ENCODE measurements at places on chromosomes 2 and 18. TPM values are rescaled to one million over a fixed set of nuclear protein-coding genes. Genes with fewer than 3 reads are reported as not detected.

DNA sequence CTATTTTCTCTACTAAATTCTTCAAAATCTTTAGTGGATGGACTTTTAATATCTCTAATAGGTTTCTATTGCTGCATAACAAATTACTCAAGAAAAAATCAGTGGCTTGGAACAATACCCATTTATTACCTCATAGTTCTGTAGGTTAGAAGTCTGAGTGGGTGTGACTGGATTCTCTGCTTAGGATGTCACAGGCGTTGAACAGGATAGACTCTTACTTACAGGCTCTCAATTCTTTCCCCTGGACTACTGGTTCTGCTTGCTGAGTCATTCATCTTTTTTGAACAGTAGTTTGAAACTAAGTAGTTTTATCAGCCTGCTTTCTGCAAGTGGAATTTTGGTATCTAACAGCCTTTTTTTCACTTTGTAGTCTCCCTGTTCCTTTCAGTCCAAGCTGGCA lies 265.4 kb downstream of the ZNF385B start:
- H3K27ac ChIP-seq = no peak overlapping the region
- H3K4me1 ChIP-seq = no peaks in the 10 kb centered on the region
- H3K27me3 ChIP-seq = no peaks in the 10 kb centered on the region
- DNase-seq = no peak
- H3K4me3 ChIP-seq = no peak overlapping the region

DNA sequence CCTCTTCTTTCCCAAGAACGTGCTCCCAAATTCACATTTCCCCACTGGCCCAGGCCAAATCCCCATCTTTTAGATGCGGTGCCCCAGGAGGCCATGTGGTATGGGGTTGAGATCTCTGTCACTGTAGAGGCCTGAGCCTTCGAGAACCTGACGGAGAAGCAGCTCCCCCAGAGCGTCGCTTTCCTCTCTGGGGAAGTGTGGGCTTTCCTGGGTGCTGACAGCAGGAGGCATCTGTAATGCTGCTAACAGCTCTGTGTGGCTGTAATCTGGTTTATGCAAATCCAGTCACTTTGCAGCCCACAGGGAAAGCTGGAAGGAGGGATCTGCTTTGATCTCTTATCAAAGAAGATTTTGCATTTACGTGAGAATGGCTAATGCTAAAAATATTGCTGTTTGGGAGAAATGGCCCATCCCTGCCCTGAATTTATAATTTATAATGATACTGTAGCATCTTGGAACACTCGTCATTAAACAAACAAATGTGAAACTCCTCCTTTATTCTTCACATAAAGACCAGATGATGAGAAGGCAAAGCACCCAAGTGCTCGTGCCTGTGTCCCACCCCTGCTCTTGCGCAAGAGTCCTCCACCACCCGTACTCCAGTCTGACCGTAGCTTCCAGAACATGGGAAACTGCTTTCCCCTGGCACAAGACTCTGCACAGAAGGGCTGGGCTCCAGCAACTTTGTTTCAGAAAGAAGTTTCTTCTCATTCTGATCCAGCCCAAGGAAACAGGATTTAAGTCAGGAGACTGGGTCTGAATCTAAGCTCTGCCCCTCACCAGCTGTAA lies 109.9 kb upstream of the EPC2 start:
- no peak overlapping the region for H3K27ac ChIP-seq
- no peak overlapping the region for H3K4me3 ChIP-seq
- H3K4me1 ChIP-seq = no peaks in the 10 kb centered on the region
- DNase-seq = no peak
- no peaks in the 10 kb centered on the region for H3K36me3 ChIP-seq
- H3K27me3 ChIP-seq = no peaks in the 10 kb centered on the region

CYP27A1 gene
- total RNA-seq = 7.7 TPM

DNA sequence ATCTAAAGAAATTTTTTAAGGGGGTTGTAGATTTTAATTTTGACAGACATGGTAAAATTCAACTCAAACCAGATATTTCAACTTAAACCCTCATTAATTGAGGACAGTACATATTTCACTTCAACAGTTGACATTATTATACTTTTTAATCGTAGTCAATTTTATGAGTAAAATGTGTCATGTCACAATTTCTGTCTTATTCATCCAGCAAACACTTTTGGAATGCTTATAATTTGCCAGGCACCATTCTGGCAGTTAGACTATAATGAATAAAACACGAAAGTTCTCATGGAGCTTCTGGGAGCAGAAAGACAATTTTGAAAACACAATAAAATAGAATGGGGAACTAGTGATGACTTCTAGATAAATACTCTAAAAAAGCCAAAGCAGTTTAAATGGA lies 1094.8 kb downstream of the SUCLG1 start:
- no peak overlapping the region for H3K27ac ChIP-seq
- no peaks in the 10 kb centered on the region for H3K36me3 ChIP-seq

SULT1C2 gene
- 0.31 TPM for total RNA-seq

DNA sequence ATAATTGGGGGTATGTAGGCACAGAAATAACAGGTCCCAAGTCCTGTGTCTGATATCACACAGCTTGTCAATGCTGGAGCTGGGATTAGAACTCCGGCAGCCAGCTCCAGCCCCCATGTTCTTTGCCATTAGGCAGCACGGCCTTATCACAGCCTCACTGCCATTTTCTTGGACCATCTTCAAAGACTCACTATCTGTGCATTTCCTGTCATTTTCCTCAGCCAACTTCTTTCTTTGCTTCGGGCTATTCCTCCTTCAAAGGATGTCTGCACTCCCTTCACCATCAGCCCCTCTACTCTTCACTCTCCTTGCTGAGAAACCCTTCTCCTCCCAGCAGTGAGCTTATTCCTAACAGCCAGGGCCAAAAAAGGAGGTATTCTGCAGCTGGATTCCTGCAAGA lies 139.6 kb downstream of the GALNT14 start:
- H3K27me3 ChIP-seq = peaks cover 4% of the 10 kb centered on the region
- H3K27ac ChIP-seq = no peak overlapping the region
- H3K36me3 ChIP-seq = no peaks in the 10 kb centered on the region
- H3K4me3 ChIP-seq = no peak overlapping the region

- no peaks in the 10 kb centered on the region for H3K36me3 ChIP-seq
- H3K27ac ChIP-seq = no peak overlapping the region
- no peak for DNase-seq
- H3K4me1 ChIP-seq = no peaks in the 10 kb centered on the region
Measured at GRCh38 chr2:221975151-221975550, 323.6 kb downstream of the PAX3 start.

DNA sequence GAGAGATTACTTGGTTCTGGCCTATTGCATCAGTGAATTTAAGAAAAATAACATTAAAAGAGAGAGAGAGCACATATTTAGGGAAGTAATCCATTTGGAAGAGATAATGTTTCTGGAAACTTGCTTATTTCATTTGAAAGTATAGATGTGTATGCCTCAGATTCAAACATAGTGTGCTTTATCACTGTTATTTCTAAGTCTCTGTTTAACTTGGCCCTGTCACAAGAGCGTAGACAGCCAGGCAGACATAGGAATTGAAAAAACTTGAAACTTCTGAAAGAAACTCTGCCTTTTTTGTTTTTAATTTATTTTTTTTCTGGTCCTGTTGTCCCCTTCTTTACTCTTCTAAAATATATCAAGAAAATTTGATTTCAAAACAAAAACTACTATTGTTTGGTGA lies 849.1 kb downstream of the CNTNAP5 start:
- no peak for DNase-seq
- no peaks in the 10 kb centered on the region for H3K4me1 ChIP-seq
- H3K27me3 ChIP-seq = no peaks in the 10 kb centered on the region
- H3K36me3 ChIP-seq = no peaks in the 10 kb centered on the region
- no peak overlapping the region for H3K27ac ChIP-seq

GRCh38 chr2:142965443-142965842 lies 88.0 kb downstream of the KYNU start:
- DNase-seq = no peak
- H3K4me3 ChIP-seq = no peak overlapping the region
- H3K36me3 ChIP-seq = no peaks in the 10 kb centered on the region
- H3K4me1 ChIP-seq = no peaks in the 10 kb centered on the region
- no peak overlapping the region for H3K27ac ChIP-seq

- H3K36me3 ChIP-seq = no peaks in the 10 kb centered on the region
- no peaks in the 10 kb centered on the region for H3K27me3 ChIP-seq
- peak overlapping the region; percentile 32 for H3K4me3 ChIP-seq
- DNase-seq = no peak
Measured at GRCh38 chr2:219476652-219477151, 22.0 kb upstream of the GMPPA start.

DNA sequence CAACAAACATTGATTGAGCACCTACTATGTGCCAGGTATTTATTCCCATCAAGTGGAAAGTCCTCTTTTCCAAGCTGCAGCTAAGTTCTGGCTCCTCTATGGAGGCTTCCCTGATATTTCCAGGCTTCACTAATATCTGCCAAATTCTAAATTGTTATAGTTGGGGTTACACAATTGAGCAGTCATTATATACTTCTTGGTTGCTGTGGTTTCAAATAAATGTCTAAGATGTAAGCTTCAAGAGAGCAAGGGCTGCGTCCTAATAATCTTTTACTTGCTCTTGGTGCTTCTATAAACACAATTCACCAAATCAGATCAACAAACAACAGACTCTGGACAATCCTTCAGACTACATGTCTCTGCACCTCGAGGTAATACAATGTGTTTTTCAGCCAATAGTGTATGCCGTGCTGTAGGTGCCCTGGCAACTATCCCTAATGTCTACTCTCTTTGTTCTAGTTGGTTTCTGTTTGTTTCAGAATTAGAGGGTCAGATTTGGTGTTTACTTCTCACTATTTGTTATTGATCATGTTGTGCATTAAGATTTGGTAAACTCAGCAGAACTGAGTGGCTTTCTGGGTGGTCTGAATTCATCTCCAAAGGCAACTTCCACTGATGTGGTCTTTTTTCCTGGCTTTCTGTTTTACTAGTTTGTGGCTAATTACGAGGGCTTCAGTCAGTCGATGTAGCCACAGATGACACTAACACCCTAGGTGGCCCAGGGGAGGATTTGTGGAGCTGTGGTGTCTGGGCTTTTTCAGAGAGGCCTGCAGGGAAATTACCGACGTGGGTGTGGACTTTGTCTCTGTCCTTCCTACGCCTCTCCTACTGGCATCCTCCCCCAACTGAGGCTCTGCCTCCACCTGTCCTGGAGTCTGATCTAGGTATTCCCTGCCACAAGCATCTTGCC lies 50.4 kb downstream of the CDCA7 start:
- no peak overlapping the region for H3K4me3 ChIP-seq
- no peaks in the 10 kb centered on the region for H3K27me3 ChIP-seq
- no peak overlapping the region for H3K27ac ChIP-seq
- H3K4me1 ChIP-seq = peaks cover 21% of the 10 kb centered on the region
- no peaks in the 10 kb centered on the region for H3K36me3 ChIP-seq

MROH2A gene
- total RNA-seq = not detected

FSHR gene
- total RNA-seq = not detected

DNA sequence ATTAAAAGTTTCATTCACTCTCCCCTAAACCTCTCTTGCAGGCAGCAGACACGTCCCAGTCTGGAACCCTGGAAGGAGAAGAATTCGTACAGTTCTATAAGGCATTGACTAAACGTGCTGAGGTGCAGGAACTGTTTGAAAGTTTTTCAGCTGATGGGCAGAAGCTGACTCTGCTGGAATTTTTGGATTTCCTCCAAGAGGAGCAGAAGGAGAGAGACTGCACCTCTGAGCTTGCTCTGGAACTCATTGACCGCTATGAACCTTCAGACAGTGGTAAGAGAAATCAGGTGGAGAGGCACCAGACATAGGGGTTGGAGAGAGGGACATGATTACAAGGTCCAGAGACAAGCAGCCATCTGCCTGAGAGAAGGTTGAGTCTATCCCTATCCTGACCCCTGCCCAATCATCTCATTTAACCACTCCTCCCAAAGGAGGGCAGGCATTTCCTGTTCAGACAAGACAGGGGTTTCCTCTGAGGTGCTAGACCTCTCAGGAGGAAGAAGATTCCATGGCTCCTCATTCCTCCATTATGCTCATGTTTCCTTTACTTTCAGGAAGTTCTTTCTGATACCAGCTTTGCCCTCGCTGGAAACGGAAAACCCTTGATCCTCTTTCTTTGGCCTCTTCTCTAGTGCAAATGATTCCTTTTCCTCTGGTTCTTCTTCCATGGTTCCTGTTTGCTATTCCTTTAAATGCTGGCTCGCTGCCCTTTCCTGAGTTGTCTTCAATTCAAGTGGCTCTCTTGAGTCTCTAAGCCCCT lies 15.1 kb downstream of the PLCD4 start:
- H3K4me3 ChIP-seq = no peak overlapping the region
- no peaks in the 10 kb centered on the region for H3K27me3 ChIP-seq
- H3K27ac ChIP-seq = no peak overlapping the region
- no peaks in the 10 kb centered on the region for H3K4me1 ChIP-seq

- no peaks in the 10 kb centered on the region for H3K36me3 ChIP-seq
- DNase-seq = no peak
- H3K4me3 ChIP-seq = no peak overlapping the region
- no peaks in the 10 kb centered on the region for H3K27me3 ChIP-seq
Measured at GRCh38 chr18:76410660-76411417, 84.2 kb downstream of the ZNF516 start.

DNA sequence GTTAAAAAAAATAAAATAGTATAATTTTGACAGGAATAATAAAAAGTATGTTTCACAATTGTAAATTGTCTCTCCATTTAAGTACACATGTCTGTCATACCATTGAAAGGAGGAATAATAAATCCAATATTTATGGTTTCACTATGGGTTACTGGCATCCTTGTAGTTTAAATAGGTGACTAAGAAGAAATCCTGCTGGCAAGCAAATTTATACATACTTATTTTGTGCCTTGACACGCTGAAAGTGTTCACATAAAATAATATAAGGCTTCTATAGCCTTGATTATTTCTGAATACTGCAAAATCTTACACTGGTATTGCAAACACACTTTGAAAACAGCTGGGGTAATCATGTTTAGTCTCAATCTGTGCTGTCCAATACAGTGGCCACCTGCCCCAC lies 138.3 kb upstream of the ETAA1 start:
- no peaks in the 10 kb centered on the region for H3K4me1 ChIP-seq
- H3K27ac ChIP-seq = no peak overlapping the region
- H3K4me3 ChIP-seq = no peak overlapping the region
- H3K27me3 ChIP-seq = no peaks in the 10 kb centered on the region
- no peaks in the 10 kb centered on the region for H3K36me3 ChIP-seq

MREG gene
- 19.2 TPM for total RNA-seq

SLC4A3 gene
- 13.5 TPM for total RNA-seq

DNA sequence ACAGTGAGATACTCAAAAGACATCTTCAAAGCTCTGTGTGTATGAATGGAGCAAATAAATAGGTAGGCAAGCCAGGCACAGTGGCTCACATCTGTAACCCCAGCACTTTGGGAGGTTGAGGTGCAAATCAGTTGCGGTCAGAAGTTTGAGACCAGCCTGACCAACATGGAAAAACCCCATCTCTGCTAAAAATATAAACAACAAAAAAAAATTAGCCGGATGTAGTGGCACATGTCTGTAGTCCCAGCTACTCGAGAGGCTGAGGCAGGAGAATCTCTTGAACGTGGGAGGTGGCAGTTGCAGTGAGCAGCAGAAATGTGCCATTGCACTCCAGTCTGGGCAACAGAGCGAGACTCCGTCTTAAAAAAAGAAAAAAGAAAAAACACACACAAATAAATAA lies 945.1 kb upstream of the PIK3C3 start:
- no peaks in the 10 kb centered on the region for H3K36me3 ChIP-seq
- H3K4me3 ChIP-seq = no peak overlapping the region
- H3K27ac ChIP-seq = no peak overlapping the region
- no peaks in the 10 kb centered on the region for H3K4me1 ChIP-seq
- DNase-seq = no peak

INPP1 gene
- total RNA-seq = 10.8 TPM

- no peaks in the 10 kb centered on the region for H3K36me3 ChIP-seq
- H3K27ac ChIP-seq = no peak overlapping the region
- no peak for DNase-seq
Measured at GRCh38 chr2:3146175-3146574, 231.4 kb downstream of the EIPR1 start.

- DNase-seq = no peak
- no peaks in the 10 kb centered on the region for H3K36me3 ChIP-seq
- H3K27ac ChIP-seq = no peak overlapping the region
- peaks cover 8% of the 10 kb centered on the region for H3K4me1 ChIP-seq
- no peak overlapping the region for H3K4me3 ChIP-seq
- H3K27me3 ChIP-seq = no peaks in the 10 kb centered on the region
Measured at GRCh38 chr2:9013403-9013802, 9.9 kb upstream of the MBOAT2 start.

LGALSL gene
- 5.3 TPM for total RNA-seq

Measured in Panc1 (cell line).